ENCODE measurements at places on chromosomes 3 and 15.

- no peak for DNase-seq
Measured at GRCh38 chr15:88115486-88116152, 140.9 kb downstream of the NTRK3 start.

GRCh38 chr3:193827871-193828270, 234.9 kb downstream of the OPA1 start:
- DNase-seq = no peak

DNA sequence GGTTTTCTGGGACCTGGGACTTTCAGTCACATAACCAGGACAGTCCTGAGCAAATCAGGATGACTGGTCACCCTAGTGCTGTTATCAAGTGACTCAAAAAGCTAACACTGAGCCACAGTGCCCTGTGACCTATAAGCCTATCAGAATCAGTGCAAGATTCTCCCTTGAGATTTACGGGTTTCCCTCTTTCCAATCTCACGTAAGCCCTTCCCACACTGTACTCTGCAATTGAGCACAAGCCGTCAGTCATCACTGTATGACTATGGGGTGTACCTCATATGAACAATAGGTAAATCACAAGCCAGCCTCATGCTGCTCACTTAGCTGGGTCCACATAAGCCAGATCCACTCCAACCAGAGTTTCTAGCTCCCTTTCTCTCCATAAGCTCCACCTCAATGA, 21.0 kb upstream of the CLDN18 start:
- peak; percentile 42 for DNase-seq

GRCh38 chr3:11290743-11291680, 18.8 kb downstream of the ATG7 start:
- DNase-seq = peak; percentile 39

- no peak for DNase-seq
Measured at GRCh38 chr3:30639937-30640336, 33.5 kb downstream of the TGFBR2 start.

DNA sequence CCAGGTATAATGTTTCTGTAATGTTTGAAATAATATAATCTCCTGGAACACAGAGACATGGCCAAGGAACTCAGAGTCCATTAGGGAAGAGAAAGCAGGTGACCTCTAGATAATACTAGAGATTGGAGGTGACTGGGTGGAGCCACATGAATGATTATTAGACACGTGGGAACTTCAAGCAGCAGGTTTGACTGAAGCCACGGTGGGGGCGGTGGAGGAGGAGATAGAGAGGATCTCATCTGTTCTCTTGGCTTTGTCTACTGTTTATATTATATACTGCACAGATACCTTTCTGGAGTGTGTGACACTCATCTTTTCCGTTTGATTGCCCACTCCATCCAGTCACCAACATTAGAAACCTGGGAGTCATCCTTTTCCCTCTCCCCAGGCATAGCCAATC, 33.7 kb downstream of the KIF7 start:
- DNase-seq = no peak

DNA sequence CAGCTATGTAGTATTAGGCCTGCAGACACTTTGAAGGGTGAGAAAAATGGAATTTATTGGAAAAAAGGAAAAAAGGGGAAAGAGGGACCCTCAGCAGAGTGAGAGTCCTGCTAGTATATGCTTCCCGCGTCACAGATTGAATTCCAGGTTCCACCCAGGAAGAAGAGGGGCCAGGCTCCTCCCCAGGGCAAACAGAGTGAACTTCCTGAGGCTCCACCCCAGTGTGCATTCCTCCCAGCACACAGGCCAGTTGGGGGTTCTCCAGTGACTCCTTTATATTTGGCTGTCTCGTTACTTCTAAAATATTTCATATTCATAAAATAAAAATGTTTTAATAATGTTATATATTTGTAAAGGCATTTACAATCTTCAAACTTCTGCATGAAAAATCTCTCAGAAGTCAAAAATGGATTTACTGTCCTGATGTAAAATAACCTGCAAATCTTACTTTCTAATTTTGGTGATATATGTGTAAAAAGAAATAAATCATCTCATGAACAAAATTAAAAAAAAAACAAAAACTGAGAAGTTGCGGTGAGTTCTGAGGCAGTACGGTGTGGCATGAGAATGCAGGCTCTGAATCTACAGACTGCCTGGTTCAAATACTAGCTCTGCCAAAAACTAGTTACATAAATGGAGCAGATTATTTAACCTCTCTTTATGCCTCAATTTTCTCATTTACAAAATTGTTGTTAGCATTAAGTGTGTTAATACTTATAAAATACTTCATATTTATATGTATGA, 175.8 kb upstream of the P2RY1 start:
- DNase-seq = no peak

DNA sequence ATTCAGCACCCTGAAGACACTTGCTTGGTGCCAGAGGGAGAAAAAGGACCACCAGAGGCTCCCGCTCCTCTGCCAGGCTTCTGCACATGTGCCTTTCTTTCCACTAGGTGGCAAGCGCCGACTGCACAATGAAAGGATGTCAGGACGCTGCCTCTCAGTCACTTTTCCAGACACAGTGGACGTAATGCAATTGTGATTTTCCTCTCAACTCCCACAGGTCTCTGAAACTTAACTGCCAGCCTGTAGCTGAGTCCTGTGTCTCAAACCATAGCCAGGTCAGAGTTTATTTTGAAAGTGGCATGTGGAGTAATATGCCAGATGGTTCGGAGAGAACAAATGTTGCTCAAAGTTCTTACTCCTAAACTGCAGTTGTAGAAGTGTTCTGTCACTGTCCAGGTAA, 162.9 kb downstream of the ITPR1 start:
- peak; percentile 69 for DNase-seq

DNA sequence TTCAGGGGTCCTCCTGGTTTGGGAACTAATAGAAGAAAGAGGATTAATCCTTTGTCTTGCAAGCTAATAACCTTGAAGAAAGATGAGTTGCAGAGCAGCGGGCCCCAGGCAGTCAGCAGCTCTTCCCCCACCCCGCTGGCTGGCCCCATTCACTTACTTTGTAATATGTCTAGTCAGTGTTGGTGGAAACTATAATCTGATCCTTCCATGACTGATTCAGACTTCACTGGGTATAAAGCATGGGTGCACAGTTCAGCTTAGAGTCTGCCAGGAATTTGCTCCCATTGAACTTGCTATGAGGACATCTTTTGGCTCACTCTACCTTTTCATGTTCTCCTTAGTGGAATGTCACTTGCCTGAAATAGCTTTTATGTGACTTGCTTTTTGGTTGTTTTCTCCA, 117.7 kb downstream of the CCNL1 start:
- DNase-seq = no peak

GRCh38 chr3:66839508-66839907, 158.6 kb upstream of the KBTBD8 start:
- DNase-seq = no peak

GRCh38 chr3:18725668-18726407, 300.7 kb upstream of the SATB1 start:
- no peak for DNase-seq

- peak; percentile 46 for DNase-seq
Measured at GRCh38 chr3:150410311-150411105, 2.4 kb downstream of the TSC22D2 start.

GRCh38 chr3:30502742-30503073, 103.7 kb upstream of the TGFBR2 start:
- DNase-seq = no peak

GRCh38 chr15:83512459-83512858, 65.3 kb downstream of the SH3GL3 start:
- DNase-seq = no peak

DNA sequence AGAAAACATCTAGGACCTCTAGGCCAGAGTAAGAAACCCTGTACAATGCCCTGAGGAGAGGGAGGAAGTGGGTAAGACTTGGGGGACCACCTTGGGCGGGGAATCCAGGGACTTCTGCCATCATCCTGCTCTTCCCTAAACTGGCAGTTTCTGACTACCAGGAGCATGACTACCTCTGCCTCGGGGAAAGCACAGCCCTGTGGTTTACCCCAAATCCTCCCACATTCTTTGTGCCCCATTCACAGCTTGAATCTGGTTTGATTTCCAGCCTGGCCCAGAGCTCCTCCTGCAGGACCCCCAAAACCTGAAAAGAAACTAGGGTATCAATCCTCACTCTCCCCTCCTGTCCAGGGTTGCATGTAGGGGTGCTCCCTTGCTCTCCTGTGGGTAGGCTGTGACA, 4.7 kb downstream of the C3orf18 start:
- DNase-seq = no peak

DNA sequence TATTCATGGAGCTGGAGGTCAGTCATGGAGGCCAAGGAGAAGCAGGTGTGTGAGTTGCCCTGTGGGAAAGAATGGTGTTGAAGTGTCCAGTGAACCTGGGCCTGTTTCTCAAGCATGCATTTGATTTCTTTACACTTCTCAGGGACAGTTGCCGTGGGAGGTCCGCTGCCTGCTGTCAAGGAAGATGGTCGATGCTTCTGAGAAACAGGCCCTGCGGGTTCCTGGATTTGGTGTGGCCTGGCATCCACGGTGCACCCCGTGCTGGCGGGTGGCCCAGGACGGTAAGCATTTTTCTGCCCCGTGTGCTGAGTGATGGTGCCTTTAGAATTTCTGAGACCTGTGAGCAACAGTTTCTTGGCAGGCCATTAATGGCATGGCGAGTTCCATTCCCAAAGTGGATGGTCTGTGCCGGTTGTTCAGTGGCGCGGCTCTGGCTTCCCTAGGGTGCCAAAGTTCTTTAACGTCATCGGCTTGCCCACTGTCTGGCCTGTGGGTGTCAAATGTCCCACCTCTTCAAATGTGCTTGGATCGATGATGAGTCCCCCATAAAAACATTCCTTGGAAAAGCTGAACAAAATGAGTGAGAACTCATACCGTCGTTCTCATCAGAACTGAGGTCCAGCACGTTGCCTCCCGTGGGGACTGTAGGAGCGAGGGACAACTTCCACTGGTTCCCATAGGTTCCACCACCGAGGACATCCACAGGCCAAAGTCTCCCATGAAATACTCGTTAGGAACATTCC, 107.2 kb downstream of the SNRPN start:
- DNase-seq = no peak

DNA sequence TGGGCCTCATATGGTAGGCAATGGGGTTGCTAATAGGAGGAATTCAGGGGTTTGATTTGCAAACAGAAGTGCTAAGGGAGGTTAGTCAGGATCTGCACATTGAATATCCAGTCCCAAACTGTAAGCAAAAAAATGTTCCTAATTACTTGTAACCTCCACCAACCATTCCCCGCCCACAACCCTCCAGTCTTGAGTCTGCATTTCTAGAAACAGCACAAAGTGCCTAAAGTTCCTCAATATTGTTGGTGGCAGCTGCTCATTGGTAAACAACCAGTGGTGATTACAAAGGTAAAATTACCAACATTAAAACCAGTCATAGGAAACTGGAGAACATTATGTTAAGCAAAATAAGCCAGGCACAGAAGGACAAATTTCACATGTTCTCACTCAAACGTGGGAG, 18.9 kb downstream of the HDC start:
- DNase-seq = no peak

- no peak for DNase-seq
Measured at GRCh38 chr3:23704298-23704697, 101.5 kb upstream of the UBE2E1 start.

GRCh38 chr3:123993818-123994217, 1.9 kb upstream of the ROPN1 start:
- DNase-seq = no peak

- no peak for DNase-seq
Measured at GRCh38 chr3:187996609-187997008, 157.3 kb upstream of the LPP start.

DNA sequence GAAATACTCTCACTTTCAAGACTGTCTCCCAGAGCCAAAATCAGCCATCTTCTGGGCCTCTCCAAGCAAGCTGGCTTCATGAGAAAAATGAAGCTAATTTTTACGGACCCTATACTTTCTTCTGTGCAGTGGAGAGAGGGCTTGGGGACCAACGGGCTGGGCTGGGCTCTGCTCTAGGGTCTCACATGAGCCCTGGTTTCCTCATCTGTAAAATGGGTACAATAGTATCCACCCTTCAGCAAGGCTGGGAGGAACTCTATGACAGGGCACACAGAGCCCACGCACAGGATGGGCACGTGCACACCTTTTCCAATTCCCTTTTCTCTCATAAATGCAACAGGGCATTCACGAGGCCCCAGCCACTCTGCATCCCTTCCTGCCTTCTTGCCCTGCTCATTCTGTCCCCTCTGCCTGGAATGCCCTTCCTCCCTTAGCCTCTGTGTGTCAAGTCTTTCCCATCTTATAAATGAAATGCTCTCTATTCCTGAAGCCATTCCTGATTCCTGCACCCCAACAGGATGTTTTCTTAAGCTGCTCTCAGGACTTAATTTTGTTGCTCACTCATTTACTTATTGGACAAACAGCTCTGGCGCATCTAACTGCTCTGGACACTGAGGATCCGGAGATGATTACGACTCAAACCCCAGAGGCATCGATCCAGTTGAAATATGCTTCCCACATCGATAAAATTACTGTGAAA, 32.9 kb upstream of the SEC13 start:
- no peak for DNase-seq

- peak; percentile 74 for DNase-seq
Measured at GRCh38 chr3:139561959-139562676, 22.6 kb upstream of the RBP1 start.

DNA sequence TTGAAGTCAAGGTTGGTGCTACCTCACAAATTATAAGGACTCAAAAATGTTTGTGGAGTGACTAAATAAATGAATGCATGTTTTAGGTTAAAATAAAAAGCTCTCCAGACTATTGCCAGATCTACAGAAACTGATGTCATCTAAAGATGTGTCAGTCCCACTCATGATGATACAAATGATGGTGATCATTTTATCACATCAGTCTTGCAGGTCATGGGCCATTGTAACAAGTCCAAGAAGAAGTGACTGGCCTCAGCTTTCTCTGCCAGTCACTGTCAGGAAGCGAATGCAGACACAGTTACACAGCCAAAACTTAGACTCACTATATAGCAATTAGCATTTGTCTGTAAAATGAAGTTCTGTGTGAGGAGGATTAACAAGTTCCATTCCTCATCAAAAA, 18.5 kb downstream of the ATP8B4 start:
- no peak for DNase-seq

Data from stomach (tissue), 19 donors.